ENCODE measurements at places on chromosomes 7 and 10.

DNA sequence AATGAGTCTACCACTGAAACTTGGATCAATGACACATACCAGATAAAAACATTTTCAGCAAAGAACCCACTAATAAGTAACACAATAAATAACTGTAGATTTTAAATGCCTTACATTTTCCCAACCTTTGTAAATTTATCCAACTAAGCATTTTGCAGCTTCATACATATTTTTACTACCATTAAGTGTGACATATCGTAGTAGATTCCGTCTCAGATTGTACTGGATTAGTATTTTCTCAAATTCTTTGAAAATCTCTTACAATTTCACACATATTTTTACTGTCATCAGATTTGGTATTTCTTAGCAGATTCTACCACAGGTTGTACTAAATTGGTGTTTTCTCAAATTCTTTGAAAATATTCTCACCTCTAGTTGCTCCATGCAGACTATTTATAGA, 26.0 kb downstream of the CCDC71L start:
- DNase-seq = no peak

DNA sequence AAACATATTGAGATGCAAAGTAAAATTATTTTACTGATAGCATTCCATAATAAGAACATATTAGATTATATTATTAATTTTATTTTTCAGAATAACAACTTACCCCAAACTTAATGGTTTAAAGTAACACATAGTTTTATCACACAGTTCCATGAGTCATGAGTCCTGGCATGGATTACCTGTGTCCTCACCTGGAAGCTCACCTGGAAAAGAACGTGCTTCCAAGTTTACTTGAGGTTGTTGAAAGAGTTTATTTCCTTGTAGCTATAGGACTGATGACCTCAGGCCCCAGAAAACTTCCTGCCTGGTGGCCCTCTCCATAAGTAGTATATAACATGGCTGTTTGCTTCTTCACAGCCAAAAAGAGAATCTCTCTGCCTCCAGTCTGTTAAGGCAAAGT, 254.6 kb downstream of the TFEC start:
- DNase-seq = no peak

DNA sequence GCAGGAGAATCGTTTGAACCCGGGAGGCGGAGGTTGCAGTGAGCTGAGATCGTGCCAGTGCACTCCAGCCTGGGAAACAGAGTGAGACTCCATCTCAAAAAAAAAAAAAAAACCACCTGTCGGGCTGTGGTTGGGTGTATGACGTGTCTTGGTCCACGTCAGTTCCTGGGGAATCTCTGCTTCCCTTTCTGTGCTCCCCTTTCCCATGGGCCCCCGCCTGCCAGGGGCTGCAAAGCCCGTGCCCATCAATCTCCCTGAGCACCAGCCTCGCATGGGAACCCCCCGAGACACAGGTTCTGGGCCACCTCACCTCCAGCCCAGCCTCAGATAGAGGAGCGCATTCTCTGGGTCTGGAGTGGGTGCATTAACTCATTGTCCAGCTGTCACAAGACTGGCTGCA, 2.3 kb upstream of the SH2B2 start:
- DNase-seq = no peak

DNA sequence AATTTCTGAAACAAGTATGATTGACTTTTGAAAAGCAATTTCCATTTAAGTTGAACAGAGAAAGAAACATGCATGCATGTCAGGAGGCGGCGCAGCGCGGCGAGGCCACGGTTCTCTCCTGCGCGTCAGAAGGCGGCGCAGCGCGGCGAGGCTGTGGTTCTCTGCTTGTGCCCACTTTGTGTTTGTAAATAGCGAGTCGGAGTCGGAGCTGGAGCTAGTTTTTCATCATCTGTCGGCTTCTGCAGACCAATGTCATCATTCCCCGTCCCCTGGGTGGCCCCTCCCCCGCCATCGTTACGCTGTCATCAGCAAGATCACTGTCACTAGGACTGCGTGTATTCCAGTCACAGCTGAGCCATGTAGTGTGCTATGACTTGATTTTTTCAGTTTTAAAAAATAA, 49.2 kb downstream of the INPP5A start:
- no peak for DNase-seq

- DNase-seq = no peak
Observed at GRCh38 chr7:41328544-41328943, 374.3 kb downstream of the INHBA start.

GRCh38 chr10:27995311-27995710, 3.6 kb downstream of the ODAD2 start:
- no peak for DNase-seq

- DNase-seq = no peak
Observed at GRCh38 chr7:143375298-143376034, 5.7 kb upstream of the ZYX start.

DNA sequence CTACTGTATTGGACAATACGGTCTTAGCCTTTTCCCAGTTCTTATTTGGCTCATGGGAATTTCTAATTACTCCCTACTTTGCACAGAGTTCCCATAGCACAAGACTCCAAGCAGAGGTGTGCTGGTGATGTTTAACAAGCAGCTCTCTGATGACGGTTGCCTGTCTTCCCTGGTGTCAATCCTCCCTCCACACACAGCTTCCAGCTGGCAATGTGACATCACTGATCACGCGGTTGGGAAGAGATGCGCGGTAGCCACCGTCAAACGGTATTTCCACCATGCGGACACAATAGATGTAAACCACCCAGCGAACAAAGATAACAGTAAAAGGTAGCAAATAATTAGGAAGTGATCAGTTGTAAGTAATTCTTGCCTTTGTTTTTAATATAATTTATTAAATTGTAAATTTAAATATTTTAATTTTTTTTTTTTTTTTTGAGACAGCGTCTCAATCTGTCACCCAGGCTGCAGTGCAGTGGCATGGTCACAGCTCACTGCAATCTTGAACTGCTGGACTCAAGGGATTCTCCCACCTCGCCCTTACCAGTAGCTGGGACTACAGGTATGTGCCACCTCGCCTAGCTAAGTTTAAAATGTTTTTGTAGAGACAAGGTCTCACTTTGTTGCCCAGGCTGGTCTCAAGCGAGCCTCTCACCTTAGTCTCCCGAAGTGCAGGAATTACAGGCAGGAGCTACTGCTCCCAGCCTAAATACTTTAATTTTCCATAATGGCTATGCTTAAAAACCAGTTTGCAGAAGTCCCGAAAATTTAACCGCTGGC, 36.3 kb upstream of the IL15RA start:
- DNase-seq = no peak

GRCh38 chr10:80737209-80737608, 199.5 kb downstream of the SH2D4B start:
- no peak for DNase-seq

GRCh38 chr7:123819001-123819400, 26.0 kb upstream of the HYAL4 start:
- DNase-seq = no peak

All from lung (tissue), 17 donors.